ENCODE measurements at places on chromosomes 7 and 10.

- peaks cover 49% of the 10 kb centered on the region for H3K4me1 ChIP-seq
- no peaks in the 10 kb centered on the region for H3K36me3 ChIP-seq
- peak; percentile 82 for DNase-seq
- peak overlapping the region; percentile 97 for H3K27ac ChIP-seq
- H3K4me3 ChIP-seq, result no peak overlapping the region
These were observed 187.1 kb downstream of the KIF20B start for GRCh38 chr10:89888321-89889070.

GRCh38 chr10:126104767-126105166, 208.4 kb downstream of the FANK1 start:
- H3K4me1 ChIP-seq, result peaks cover 15% of the 10 kb centered on the region
- H3K27ac ChIP-seq, result no peak overlapping the region
- no peak overlapping the region for H3K4me3 ChIP-seq

- no peaks in the 10 kb centered on the region for H3K36me3 ChIP-seq
- no peak overlapping the region for H3K27ac ChIP-seq
- H3K4me1 ChIP-seq, result peaks cover 23% of the 10 kb centered on the region
These were observed 21.6 kb upstream of the GRID1 start for GRCh38 chr10:86388119-86388704.

- no peak for DNase-seq
- no peak overlapping the region for H3K4me3 ChIP-seq
- H3K36me3 ChIP-seq, result no peaks in the 10 kb centered on the region
- no peak overlapping the region for H3K27ac ChIP-seq
These were observed 60.2 kb downstream of the PLPP4 start for GRCh38 chr10:120517196-120517595.

DNA sequence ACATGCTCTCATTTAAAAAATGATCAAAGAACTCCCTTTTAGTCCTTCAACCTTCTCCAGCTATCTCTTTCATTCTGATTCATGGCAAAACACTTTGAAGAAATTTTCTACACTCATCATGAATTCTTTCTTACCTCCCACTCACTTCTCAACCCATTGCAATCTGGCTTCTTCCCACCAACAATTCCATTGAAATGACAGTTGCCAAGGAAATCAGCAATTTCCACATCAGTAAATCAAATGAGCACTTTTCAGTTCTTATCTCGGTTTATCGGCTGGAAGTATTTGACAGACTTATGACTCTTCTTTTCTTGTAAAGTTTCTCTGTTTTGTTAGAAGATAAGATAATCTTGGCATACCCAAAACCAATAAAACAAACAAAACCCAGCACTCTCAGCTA, 99.1 kb upstream of the CACNA2D1 start:
- DNase-seq, result no peak
- H3K36me3 ChIP-seq, result no peaks in the 10 kb centered on the region
- H3K27me3 ChIP-seq, result no peaks in the 10 kb centered on the region

DNA sequence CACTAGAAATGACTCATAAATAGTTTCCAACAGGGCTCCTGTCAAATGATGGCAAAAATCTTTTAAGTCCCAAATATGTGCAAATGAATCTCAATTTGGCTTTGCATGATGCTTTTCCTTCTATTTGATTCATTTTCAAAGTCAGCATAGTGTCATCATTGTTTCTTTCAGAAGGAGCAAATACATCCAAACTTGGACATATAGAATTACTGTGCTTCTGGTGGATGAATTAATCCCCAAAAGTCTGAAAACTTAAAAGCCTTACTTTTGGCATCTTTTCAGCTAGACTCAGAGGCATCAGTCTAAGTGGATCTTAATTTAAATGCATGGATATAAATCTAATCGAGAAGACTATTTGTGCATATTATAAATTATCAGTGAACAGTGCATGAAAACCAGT, 578.1 kb upstream of the FZD8 start:
- no peak for DNase-seq
- H3K4me3 ChIP-seq, result no peak overlapping the region
- no peaks in the 10 kb centered on the region for H3K27me3 ChIP-seq

All from B cell (primary cell).